HTR-8/SVneo (cell line): ENCODE measurements at places on chromosomes 4 and X.

DNA sequence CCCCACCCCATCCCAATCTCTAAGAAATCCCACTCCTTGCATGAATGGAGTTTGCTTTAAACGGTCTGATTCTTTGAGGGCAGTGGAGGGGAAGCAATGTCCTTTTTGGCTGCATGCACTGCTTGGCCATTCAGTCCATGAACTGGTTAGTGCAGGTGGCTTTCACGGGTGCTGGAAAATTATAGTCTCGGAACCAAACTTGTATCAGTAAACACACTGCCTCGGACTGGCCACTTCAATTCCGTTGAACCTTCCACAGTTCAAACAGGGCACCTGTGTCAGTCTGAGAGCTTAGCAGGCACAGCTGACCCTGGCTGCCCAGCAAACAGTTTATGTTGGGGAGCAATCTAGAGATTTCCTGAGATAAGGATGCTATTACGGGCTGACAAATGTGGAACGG, 255.6 kb downstream of the DHX15 start:
- DNase-seq, result no peak

DNA sequence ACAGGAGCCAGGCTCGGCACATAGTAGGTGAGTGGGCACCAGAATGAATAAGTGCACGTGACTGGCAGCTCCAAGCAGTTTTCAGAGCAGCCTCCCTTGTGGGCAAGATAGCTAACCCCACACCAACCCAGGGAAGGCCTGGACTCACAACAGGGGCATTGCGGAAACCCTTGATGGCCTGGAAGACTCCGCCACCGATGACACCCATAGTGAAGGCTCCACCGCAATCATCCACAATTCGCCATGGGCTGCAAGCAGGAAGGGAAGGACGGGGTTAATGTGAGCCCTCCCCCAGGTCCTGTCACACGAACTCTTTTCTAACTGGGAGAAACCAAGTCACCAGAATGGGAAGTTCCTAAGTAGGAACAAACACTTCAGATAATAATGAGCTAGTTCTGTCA, 957 bp downstream of the TIMM17B start:
- no peak for DNase-seq

DNA sequence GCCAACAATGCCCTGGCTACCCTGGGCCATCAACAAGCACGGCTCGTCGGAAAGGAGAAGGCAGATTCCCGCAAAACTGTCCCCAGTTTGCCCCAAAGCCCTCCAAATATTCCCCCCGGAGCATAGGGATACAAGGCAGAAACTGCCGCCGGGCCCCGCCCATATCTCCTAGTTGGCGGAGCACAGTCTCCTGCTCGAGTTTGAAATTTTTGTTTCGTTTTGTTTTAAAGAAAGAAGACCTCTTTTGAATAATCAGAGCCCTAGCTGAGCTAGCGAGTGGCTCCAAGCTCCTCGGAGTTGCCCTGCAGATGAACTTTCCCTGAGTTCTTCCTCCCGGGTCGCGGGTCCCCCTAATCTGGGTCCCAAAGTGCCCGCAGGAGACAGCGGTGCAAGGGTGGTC, 138.1 kb upstream of the ZIC3 start:
- no peak for DNase-seq

GRCh38 chrX:25275159-25275558, 259.4 kb upstream of the ARX start:
- DNase-seq, result peak; percentile 3

DNA sequence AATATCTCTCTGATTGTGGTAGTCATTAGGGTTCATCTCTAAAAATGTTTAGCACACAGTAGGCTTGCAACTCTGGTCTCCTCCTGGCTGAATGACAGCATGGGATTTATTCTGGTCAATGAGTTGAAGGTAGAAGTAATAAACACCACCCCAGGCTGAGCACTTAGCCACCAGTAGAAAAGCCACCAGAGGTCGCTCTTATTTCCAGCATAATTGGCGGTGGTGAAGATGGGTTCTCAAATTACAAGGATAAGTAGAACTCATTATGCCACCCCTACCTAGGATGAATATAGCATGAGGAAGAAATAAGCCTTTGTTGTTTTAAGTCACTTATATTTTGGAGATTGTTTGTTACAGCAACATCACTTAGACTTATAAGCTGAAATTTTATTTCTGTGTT, 302.7 kb downstream of the GPM6A start:
- no peak for DNase-seq

- no peak for DNase-seq
Observed at GRCh38 chrX:103503163-103503852, 16.0 kb downstream of the RAB40A start.

GRCh38 chr4:44368413-44369167, 80.0 kb downstream of the KCTD8 start:
- DNase-seq, result no peak
